ENCODE measurements at places on chromosomes 1 and 21.

DNA sequence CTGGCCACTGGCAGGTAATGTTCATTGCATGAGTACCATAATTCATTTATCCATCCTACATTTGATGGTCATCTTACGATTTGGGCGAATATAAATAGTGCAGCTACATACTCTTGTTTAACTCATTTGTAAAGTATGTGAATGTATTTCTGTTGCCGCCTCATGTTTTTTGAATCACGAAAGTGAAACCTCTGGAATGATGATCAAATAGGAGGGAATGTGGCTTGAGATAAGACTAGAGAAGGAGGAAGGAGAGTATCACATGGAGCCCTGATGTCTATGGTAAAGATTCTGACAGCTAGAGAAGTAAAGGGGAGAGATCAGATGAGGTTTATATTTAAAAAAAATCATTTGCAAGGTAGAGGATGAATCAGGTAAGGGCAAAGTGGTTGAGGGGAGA, 8.0 kb downstream of the MRPS14 start:
- no peak for DNase-seq

DNA sequence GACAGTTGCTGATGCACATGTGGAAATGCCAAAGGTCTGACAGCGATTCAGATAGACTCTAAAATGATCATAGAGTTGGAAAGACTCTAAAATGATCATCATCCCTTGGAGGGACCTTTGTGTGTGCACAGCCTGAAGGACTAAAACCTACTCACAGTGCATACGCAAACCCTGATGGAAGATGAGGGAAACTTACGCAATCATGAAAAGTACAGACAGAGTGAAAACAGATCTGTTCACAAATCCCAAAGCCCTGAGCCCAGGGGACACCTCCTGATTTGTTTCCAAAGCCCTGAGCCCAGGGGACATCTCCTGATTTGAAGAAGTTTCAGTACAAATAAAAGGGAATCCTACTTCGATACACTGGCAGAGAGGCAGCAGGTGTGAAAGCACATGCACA, 79.3 kb upstream of the PROX1 start:
- no peak for DNase-seq

DNA sequence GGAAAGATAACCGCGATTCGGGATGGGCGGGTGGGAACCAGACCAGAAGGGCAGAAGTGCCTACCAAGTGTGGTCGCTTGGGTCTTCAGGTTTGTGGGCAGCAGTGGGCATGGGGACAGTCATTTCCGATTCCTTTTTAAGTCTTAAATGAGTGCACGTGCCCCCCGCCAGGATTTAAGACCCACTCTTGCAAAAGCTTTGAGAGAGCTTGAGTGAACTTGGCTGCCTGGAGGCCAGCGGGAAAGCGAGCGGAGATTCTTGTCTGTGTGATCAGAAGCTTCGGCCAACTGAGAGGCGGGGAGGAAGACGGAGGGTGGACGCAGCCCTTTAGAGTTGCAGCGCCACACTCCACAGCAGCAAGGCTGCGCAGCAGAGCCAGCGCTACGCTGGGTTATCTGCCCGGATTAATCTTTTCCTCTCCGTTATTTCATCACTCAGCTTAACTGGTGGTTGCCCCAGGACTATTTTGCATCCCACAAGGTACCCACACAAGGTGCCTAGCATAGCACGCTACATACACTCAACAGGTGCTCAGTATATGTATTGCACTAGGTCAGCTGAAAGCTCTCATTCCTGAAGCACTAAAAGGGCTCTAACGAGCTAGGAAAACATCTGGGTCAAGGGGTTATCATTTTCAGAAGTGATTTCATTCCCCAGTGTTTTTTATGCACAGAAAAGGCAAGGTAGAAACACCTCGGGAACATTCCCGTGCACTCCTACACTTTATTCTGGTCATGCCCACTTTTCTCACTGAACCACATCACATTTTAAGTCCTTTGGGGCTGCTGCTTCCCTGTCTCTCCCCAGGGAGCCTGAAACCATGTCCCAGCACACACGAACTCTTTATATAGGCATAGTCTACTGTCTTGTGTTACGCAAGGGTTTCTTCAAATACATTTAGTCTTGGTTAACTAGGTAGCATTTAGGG, 1.5 kb upstream of the BATF3 start:
- DNase-seq: peak; percentile 70

DNA sequence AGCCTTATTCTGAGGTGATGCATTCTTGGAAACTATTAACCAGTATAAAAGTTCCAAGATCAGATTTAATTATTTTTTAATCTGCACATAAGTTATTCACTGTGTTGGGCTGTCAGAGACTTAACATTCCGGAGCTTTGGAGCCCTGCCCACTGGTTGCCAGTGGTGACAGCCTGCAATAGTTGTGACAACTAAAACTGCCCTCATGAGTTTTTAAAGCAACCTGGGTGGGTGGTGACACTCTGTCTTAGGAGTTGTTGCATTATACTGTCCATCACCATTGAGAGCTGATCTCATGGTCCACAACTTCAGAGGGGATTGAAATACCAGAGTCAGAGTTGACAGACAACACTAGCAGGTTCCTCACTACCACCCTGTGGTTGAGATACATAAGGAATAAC, 653.9 kb upstream of the USP24 start:
- DNase-seq: no peak

GRCh38 chr1:99328171-99328570, 63.9 kb downstream of the PLPPR4 start:
- peak; percentile 27 for DNase-seq

DNA sequence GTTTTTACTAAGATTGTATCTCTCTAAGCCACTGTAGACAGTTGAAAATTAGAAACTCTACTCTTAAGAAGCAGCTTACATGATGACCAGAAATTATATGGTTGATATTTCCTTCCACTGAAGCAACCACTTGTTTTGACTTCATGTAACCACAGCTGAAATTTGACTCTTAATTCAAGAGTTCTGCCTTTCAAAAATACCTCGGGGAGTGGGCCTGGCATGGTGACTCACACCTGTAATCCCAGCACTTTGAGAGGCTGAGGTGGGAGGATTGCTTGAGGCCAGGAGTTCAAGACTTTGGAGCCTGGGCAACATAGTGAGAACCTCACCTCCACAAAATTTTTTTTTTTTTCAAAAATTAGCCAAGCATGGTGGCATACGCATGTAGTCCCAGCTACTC, 4.3 kb downstream of the AMPD1 start:
- no peak for DNase-seq

GRCh38 chr1:202243006-202243405, 49.4 kb downstream of the LGR6 start:
- DNase-seq: peak; percentile 14

GRCh38 chr1:47212636-47213229, 19.3 kb downstream of the TAL1 start:
- no peak for DNase-seq

GRCh38 chr1:9008236-9008635, 18.0 kb downstream of the SLC2A7 start:
- no peak for DNase-seq

DNA sequence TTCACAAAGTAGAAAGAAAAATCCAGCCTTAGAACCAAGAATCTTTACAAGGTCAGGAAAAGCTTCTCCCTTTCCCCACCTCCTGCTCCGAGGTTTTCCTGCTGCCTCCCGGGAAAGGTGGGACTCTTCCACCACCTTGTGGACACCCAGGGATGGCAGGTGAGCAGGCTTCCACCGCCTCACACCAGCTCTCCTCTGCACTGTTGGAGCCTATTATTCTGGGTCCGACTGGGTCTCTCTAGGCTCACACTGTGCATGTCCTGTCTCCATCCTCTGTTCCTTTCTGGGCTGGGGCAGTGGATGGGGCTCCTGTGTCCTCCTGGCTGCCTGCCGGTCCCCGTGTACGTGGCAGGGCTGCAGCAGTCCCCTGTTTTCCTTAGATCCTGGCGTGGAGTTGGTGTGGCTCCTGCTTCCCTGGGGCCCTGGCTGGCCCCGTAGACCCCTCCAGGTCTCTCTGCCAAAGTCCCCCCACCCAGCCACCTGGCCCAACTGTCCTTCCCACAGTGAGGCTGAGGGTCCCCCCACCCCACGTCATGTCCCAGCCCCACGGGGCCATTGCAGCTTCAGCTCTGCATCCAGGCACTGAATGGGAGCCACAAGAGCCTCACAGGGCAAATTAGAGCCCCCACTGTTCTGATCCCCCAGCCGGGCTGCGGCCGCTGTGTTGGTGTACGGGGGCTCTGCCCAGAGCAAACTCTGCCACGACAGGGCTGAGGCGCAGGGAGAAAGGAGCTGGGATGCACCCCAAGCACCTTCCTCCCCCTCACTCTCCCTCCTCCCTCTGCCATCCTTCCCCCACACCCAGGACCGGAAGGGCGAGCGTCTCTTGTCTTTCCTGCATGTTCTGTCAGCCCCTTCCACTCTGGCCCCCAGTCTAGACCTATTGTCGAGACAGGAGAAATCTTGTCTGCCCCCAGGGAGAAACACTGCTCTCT, 3.3 kb upstream of the SLC45A1 start:
- DNase-seq: peak; percentile 87

DNA sequence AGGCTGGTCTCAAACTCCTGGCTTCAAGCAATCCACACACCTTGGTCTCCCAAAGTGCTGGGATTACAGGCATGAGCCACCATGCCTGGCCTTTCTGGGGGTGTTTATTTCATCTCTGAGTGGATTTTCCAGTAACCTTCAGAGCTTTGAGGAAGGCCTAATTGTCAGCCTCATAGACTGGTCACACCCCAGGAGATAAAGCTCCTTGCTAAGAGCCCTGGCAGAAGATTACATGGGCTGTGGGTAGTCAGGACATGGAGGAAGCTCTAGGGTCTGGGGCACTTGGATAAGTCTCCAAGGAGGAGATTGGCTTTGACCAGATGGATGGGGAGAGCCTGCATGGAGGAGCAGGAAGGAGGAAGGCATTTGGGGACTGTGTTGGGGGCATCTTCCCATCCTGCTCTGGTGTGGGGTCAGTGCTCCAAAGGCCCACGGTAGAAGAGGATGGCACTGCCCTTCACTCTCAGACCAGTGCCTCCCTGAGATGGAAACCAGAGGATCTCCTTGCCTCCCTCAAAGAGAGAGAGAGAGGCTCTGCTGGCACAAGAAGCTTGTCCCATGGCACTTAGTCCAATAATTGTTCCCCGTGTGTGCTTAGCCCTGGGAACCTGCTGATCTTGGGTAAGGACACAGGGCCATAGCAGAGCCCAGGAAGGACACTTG, 14.7 kb upstream of the GSTM4 start:
- no peak for DNase-seq

GRCh38 chr1:215819114-215819513, 252.0 kb downstream of the KCTD3 start:
- DNase-seq: no peak

GRCh38 chr1:18283601-18284385, 176.2 kb downstream of the IGSF21 start:
- no peak for DNase-seq

DNA sequence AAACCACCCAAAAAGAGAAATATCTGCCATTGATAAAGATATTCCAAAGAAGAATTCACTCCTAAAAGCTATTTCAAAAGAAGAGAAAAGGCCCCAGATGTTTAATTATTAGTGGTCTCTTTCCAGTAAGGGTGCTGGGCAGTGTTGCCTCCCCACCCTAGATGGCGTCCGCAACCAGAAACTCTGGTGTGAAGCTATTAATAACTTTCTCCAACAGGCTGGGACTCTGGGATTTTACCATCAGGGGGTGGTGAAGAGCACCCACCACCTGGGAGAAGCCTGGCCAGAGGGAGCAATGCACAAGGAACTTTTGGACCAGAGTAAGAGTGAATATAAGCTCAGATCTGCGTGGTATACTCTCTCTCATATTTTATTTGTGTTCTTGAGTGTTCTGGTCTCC, 115.4 kb upstream of the TIAM1 start:
- DNase-seq: peak; percentile 43

GRCh38 chr1:37051346-37051745, 17.0 kb upstream of the GRIK3 start:
- no peak for DNase-seq

- DNase-seq: no peak
Observed at GRCh38 chr21:42983103-42983502, 8.7 kb downstream of the PKNOX1 start.

GRCh38 chr1:162835157-162835899, 25.6 kb downstream of the CCDC190 start:
- no peak for DNase-seq

- peak; percentile 50 for DNase-seq
Observed at GRCh38 chr1:214438075-214438474, 113.3 kb downstream of the PTPN14 start.

DNA sequence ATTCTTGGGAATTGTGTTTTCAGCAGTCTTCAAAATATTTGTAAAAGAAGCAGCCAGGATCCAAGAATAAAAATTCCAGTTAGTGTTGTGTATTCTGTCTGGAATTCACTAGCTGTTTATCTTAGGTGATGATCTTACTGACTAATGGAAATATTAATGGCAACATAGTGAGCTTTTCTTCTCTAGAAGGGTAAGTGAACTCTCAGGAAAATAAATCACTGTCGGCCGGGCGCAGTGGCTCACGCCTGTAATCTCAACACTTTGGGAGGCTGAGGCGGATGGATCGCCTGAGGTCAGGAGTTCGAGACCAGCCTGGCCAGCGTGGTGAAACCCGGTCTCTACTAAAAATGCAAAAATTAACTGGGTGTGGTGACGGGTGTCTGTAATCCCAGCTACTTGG, 87.4 kb upstream of the KIF1B start:
- no peak for DNase-seq

GRCh38 chr1:78434351-78434750, 56.4 kb upstream of the PTGFR start:
- DNase-seq: no peak

- no peak for DNase-seq
Observed at GRCh38 chr1:38326856-38327255, 280.3 kb upstream of the POU3F1 start.

DNA sequence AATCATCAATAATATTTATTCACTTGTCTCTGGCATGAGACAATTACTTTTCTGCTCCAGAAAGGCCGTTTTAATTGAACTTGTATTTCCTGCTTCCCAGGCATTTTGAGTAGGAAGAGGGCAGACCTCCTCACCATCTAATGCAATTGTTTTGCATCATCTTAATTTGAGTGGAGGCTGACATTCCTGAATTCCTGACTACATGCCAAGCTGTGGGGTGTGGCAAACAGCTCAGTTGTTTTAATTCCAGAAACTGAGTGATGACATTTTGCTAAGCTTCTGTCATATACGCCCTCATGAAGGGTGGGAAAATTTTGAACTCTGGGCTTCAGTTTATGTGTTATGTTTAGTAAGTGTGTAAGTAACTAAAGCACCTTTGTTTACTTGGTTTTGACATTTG, 125.4 kb upstream of the USP25 start:
- no peak for DNase-seq

- no peak for DNase-seq
Observed at GRCh38 chr1:57736940-57737339, 313.1 kb upstream of the DAB1 start.

DNA sequence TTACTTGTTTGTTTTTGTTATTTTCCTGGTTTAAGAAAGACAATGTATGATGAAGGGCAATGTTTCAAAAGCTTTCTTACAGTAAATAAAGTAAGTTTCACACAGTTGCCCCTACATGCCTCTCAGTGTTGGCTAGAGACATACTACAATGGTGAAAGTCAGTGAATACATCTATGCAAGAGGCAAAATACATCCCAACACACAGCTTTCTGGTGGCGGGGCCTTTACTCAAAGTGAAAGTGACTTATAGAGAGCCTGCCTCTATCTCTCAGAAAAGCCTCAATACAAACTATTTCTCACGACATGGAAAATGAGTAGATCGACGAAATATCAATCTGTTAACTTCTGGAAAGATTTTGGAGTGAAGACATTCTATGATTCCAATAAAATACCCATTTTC, 122.3 kb downstream of the SLC30A10 start:
- no peak for DNase-seq

GRCh38 chr1:76901158-76901767, 34.0 kb downstream of the ST6GALNAC5 start:
- peak; percentile 62 for DNase-seq

All from H9 (cell line).